ENCODE measurements at places on chromosomes 12 and 14.
A peak's percentile ranks its signal among the peaks of the same experiment; 100 is the strongest.

- DNase-seq: peak; percentile 44
Observed at GRCh38 chr14:23183479-23183878, at the start of gene SLC7A8. SLC7A8 (minus strand) TSS chr14:23183660; CDS start chr14:23182914, 746 bp downstream.

GRCh38 chr12:50246873-50247612 lies 36.3 kb downstream of the LIMA1 start:
- DNase-seq: no peak

- no peak for DNase-seq
Observed at GRCh38 chr12:1195513-1195912, 204.5 kb downstream of the ERC1 start.

GRCh38 chr14:36880276-36880675 lies 218.6 kb downstream of the PAX9 start:
- no peak for DNase-seq

- no peak for DNase-seq
Observed at GRCh38 chr12:47419497-47419896, 286.3 kb downstream of the RPAP3 start.

DNA sequence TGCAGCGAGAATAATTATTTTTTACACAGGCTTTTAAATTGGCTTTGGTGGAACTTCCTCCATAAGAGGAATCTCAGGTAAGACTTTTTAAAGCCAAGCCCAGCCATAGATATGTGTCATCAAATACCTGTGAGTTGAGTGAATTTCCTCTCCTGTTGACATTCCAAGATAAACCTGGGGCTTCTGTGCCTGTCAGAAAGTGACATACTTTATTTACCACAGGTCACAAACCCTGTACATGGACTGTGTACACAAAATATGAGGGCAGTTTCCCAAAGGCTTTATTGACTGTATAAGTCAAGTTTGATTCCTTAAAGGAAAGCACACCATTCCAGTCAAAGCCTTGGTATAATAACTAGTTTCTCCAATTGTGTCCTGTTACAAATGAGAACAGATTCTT lies 25.9 kb upstream of the SRSF5 start:
- no peak for DNase-seq

DNA sequence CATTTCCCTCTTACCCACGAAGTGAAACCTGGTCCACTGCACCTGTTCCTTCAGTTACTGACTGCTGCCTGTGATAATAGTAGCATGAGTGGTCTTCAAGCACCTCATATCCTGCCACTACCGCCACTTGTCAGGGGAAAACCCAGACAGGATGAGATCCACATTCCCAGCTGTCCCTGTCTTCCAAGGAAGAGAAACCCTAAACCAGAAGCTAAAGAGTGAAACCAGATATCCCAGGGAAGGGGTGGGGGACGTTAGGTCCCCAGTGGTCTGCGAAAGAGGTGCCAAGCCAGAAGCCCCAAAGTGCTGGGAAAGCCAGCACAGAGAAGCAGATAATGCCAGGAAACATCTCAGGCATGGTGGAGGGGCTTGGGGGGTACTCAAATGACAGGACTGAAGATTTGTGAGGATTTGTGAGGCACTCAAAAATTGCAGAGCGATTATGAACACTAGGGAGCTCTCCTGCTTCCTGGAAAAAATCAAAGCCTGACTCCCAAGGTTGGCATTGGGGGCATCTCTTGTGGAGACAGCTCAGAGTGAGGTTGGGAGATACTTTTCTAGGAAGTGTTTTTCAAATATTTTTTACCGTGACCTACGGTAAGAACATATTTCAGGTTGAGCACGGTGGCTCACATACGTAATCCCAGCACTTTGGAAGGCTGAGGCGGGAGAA lies 77.9 kb downstream of the TMEM30B start:
- no peak for DNase-seq

GRCh38 chr14:103393676-103394626 lies 8.7 kb downstream of the MARK3 start:
- DNase-seq: no peak

Data from WERI-Rb-1 (cell line).